Kasumi-1 (cell line): ENCODE measurements at places on chromosomes 2 and 18.
A peak's percentile ranks its signal among the peaks of the same experiment; 100 is the strongest.

DNA sequence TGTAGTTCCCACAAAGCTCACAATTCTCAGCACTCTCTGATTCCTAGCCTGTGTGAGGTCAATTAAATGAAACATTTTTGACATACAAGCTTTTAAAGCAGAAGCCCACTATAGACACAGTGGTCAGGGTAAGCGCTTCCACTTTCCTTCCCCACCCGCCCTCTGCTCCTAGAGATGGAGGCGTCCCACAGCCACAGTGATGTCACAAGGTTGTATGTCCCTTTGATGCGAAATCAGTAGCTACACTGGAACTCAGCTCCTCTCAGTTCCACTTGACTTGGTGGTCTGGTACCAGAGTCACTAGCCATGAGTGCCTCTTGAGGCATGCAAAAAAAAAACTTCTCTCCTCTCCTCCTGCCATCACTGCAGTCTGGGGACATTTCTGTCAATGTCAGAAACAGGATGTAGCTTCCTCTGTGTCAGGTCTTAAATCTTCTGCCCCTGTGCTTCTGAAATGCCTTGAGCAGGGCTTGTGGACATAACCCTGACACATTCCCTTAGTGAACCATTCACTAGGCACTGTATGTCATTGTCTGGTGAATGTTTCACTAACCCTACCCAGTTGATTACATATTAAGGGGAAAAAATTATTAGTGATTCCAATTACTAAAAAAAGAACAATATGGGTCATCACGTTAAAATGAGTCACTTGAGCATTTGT, 7.8 kb downstream of the SULT1C4 start:
- no peak for DNase-seq

DNA sequence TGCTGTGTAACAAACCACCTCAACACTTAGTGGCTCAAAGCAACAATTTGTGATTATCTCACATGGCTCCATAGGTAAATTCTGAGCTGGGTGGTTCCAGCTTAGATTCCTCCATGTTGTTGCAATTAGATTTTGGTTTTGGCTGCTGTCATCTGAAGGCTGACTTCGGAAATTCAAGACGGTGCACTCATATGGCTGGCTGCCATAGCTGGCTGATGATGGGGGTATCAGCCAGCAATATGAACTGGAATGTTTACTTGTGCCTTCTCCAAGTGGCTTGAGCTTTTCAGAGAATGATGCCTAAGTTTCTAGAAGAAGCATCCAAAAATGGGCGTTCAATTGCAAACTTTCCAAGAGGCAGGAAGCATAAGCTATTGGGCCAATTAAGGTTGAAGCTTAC, 213.1 kb downstream of the GCA start:
- no peak for DNase-seq

DNA sequence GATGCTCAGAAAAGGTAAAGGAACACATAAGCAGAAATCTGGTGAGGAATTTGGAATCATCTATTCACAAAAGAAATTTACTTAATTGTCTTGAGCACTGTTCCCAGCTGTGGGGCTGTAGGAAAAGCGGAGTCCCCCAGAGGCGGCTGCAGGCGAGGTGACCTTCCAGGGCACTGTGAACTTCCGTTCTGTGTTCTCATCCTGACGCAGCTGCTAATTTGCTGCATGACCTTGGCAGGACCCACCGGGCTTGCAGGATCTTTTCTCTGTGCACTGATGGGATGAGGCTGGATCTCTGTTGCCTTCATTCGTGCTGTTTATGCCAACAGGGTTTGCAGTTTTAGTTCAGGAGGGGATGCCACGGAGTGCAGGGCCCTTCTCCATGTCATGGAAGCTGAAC, 301.9 kb upstream of the MYT1L start:
- no peak for DNase-seq

DNA sequence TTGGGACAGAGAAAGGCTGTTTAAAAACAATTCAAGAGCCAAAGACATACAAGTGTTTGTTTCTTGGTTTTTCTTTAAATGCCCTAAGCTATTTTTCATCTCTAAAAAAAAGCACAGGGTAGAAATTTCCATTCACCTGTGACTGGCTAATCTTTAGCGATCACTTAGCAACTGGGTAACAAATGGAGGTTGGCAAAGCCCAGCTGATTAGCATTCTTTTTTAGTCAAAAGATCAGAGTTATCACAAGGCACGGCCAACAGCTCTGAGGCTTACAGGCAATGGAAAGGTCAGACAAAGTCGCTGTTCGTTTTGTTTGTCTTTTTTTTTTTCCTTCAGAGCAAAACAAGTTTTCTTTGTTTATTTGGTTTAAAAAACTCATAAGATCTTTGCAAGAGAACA, 29.0 kb upstream of the TTR start:
- DNase-seq = no peak

- DNase-seq = no peak
Observed at GRCh38 chr18:63970809-63971205, 926 bp downstream of the SERPINB8 start.

GRCh38 chr2:214995926-214996670, 142.3 kb downstream of the ABCA12 start:
- no peak for DNase-seq

DNA sequence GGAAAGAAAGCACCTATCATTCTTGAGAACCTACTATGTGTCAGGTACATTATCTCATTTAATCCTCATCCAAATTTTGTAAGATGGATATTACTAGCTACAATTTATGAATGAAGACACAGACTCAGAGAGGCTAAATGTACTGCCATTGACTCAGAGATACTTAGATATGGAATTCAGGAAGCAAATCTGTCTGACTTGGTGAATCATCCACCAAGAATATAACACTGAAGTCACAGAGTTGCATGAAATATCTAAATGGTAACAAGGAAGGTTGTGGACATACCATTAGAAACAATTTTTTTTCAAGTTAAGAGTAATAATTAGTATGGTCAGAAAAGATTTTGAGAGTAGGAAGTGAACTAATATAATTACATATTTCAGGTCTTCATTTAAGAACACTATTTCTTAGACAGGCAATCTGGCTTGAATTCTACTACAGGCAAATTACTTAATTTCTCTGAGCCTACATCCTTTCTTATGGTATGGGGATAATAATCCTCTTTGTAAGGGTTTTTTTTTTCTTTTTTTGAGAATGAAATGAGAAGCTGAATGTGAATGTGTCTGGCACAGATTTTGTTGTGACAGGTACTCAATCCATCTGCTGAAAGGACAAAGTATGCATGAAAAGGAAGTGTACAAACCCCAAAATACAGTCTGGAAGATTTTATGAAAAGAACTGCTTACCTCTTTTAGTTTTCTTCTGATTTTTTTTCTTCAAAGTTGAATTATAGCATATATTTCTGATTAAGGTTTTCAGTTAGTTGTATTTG, 14.8 kb upstream of the C2orf66 start:
- peak; percentile 12 for DNase-seq

GRCh38 chr2:23541503-23542229, 156.7 kb downstream of the KLHL29 start:
- DNase-seq = no peak

DNA sequence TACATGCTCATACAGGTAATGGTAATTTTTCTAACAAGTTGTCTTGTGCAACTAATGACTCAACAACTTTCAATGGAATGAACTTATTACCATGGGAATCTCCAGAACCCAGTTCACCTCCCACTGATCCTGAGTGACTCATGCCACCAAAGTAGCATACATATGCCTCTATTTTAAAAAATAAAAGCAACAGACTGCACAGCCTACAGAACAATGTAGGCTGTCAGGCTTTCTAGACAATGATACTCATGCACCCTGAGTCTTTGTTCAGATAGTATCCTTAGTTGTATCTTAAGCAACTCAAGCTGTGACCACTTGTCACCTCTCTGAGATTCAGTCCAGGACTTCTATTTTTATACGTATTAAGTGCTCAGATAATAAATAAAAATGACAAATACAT, 531.0 kb upstream of the SETBP1 start:
- DNase-seq = no peak

- no peak for DNase-seq
Observed at GRCh38 chr2:201833781-201834180, 27.4 kb downstream of the CDK15 start.

GRCh38 chr18:37272226-37272625, 293.4 kb downstream of the CELF4 start:
- DNase-seq = no peak

GRCh38 chr18:44238454-44238853, 442.2 kb upstream of the SETBP1 start:
- no peak for DNase-seq

GRCh38 chr18:58536202-58536516, 92.7 kb downstream of the ALPK2 start:
- DNase-seq = no peak

GRCh38 chr18:832085-832681, 20.1 kb upstream of the YES1 start:
- peak; percentile 19 for DNase-seq

GRCh38 chr18:32769071-32769585, 3.7 kb downstream of the KLHL14 start:
- DNase-seq = no peak

DNA sequence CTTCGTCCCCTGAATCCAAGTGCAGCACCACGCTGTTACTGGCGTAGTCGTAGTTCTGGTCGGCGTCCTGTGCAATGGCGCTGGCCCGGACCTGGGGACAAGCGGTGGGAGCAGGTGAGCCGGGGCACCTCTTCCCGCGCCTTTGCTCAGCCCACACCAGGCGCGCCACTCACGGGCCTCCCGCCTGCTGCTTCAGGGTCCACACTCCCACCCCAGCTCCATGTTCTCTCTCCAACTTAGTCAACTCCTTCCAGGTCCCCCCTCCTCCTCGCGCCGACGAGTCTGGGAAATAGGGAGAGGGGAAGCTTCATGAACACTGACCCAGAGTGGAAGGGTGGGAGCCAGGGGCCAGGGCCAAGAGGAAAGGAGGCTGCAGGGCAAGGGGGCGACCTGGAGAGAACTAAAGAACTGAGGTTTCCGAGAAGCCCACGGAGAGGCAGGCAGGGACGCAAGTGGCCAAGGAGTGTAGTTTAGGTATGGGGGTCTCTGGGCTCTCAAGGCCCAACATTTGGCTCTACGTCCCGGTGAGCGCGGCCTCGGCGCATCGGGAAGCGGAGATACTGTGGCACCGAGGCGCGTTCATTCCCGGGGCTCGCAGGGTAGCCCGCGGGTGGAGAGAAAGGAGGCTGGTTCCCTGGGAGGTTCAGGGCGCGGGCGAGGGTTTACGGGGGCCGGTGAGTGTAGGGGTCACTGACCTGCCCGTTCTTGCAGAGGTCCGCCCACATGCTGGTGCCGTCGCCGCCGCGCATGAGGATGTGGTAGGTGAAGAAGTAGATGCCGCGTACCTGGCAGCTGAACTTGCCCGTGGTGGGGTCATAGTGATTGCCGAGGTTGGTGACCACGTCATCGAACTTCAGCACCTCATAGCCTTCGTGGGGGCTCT, 1.4 kb downstream of the C1QL2 start:
- DNase-seq = no peak

- peak; percentile 96 for DNase-seq
Observed at GRCh38 chr2:164948540-164948939, 6.8 kb downstream of the SLC38A11 start.

- DNase-seq = no peak
Observed at GRCh38 chr2:1011006-1011405, 60.4 kb downstream of the SNTG2 start.

GRCh38 chr2:122875091-122875865, 1119.8 kb downstream of the TSN start:
- no peak for DNase-seq

DNA sequence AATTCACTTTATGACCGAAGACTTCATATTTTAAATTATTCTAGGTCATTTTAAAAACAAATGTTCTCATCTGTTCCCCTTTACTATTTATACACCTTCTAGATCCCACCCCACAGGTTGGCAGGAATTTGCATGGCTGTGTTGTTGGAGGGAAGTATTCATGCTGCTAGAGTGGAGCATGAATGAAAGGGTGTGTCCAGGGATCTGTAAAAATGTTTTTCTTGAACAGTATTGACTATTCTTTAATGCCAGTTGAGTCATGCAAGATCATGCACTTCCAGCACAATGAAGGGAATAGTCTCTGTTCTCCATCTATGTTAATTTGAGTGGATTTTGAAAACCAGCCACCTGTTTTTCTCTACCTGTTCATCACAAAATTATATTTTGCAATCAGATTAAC, 52.0 kb upstream of the COL3A1 start:
- DNase-seq = no peak

- DNase-seq = no peak
Observed at GRCh38 chr2:204732019-204732418, 186.7 kb downstream of the PARD3B start.

DNA sequence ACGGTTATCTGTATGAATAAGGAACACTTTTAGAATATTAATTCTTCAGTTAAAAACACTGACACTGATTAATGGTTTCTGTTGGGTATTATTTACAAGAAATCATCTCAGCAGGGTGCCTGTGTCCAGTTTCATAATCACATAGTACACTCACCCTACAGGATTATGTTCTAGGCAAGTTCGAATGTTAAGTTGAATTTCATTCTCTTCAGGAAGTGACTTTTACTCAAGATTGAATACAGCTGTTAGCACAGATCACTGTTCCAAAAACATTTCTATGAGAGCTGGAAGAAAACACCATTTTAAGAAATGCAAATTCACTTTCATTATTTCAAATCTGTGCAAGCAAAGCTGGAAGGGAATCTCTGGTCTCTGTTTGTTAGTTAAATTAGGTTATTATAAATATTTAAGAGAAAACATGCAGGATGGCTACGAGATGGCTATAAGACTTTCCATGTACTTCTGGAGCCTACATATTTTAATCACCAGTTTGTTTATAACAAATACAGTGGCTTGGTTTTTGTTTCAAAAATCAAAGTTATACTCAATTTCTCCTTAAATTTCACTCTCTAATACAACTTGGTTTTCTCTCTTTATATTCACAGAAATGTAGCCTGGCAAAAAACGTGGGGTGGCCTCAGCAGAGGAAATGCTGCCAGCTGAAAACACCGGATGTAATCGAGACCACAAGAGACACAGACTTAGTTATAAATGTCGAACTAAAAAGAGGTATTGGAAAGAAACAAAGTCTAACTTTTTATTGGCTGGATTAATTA, 65.8 kb downstream of the RBMS1 start:
- DNase-seq = peak; percentile 72

DNA sequence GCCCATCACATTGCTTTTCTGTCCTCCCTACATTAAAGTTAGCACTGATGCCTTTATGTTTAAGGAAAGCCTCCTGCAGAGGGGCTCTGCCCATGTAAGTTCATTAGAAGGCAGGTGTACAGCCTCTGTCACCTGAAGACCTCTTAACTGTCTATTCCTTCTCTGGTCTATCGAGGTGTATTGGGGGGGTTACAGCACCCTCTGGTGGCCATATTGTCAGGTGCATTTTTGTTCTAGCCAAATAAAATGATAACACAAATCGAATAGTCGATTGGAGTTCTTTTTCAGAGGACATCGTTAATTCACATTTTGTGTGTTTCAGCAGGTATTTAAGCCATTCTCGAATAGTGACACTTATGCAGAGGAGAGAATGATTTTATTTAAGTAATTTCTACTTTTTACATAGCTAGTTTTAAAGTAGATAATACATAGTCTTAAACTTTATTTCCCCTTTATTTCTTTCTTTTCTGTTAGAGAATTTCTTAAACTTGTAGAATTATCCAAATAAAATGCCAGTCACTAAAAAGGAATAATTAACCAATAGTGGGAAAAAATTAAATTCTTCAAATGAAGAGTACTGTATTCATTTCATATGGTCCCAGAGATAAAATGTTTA, 136.8 kb downstream of the NEDD4L start:
- peak; percentile 45 for DNase-seq

GRCh38 chr2:119680457-119681202, 1.6 kb downstream of the TMEM177 start:
- DNase-seq = no peak
